GM18507 (cell line): ENCODE measurements at places on chromosomes 4 and X.

GRCh38 chr4:146661367-146661766, 22.7 kb downstream of the POU4F2 start:
- DNase-seq: no peak

GRCh38 chr4:159016593-159017024, 86.3 kb upstream of the RAPGEF2 start:
- peak; percentile 40 for DNase-seq

GRCh38 chr4:36133086-36133485, 111.2 kb downstream of the ARAP2 start:
- no peak for DNase-seq

DNA sequence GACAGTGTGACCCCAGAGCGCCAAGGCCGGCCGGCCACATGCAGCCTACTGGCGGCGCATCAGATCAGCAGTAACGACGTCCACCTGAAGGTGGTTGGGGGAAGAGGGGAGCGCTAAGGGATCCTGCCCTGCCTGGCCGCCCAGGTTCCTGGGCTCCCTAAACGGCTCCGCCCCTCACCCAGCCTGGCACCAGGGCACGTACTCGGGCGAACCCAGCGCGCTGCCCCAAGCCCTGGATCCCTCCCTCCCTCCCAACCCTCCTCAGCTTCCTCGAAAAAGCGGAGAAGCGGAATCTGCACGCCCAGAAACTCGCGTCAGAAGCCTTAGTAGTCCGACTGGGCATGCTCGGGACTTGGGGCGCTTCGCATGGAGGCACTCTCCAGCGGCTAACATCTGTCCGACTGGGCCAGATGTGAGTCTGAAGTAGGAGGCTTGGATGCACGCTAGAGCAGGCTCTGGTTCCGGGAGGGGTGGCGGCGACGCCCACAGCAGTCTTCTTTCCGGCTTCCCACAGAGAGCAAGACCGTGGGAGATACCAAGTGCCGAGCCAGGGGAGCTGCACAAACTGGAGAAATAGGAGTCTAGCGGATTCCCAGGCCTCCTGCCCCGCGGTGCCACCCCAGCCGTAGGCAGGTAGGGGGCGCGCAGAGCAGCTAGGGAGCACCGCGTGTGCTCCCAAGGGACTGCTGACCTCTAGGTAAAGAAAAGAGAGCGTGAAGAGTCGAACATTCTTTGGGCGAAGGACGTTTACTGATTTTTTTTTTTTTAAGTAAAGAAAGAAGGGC, 114.3 kb upstream of the TEX13C start:
- DNase-seq: no peak

DNA sequence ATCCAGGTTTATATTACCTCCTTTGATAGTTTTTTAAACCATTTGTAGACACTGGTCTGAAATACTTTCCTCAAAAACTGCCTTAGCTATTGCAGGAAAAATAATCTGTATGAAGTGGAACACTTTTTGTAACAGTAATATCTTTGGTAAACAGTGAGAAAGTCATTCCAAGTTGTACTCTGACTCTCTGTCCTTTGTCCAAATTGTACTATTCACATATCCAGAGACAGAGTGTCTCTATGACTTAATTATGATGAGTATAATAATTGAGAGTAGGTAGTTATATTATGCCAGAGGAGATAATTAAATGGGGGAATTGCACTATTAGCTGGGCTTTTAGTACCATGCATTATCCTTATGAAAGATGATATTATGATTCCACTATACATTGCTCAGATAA, 112.6 kb upstream of the LCORL start:
- DNase-seq: no peak

DNA sequence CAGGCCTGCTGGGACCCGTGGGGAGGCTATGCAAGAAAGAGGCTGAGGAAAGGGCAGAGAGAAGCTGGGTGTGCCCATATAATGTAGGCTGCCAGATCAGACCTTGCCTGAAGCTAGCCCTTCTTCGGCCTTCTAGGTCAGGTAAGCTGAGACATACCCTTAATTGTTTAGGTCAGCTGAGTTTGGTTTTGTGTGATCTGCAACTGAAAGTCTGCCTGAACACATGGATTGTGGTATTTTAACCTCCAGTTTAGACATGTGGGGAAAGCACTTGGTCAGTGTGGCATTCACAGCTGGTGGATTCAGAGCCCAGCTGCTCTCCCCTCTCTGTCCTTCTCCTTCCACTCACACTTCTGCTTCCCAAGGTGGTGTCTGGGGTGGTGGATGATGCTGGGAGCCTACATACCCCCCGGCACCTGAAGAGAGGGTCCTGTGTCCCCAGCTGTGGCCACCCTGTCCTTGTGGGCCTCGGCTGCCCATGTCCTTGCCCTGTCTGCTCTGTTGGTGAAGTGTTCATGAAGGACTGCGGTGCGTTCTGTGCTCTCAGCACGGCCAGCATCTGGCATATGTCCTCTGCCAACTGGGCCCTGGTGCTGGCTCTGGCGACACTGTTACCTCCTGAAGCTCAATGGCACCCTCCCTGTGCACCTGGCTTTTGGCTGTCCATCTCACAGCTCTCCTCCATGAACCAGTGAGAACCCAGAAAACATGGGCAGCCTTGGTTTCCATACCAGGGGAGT, 82.1 kb downstream of the NAT8L start:
- no peak for DNase-seq

DNA sequence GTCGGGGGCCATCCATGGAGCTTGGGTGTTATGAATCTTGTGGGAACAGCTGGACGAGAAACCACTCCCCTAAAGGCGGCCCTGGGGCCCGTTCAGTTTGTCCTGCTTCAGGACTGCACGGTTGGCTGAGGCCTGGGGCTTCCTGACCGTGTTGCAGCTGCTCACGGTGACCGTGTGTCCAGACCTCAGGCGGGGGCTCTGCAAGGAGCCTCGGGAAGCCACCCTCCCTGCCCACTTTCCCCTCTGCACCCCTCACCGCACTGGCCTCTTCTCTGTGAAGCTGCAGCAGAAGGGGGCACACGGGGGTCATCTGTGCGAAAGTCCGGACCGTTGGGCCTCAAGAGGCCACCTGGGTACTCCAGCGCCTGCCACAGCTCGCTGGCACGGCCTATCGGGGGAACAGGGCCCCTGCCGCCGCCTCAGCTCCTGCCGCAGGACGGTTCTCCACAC, 29.4 kb downstream of the UVSSA start:
- DNase-seq: no peak

DNA sequence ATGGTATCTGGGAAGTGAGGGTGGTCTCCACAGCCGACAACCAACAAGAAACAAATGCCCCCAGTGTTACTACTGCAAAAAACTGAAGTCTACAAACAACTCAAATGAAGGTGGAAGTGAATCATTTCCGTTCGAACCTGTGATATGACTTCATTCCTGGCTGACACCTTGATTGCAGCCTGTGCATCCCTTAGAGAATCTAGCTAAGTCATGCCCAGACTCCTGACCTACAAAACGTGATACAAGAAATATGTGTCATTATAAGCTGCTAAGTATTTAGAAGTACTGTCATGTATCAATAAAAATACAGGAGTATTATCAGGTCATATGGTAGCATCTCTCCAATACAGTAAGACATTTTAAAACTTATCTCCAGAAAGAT, 959.7 kb upstream of the LCORL start:
- DNase-seq: no peak

- DNase-seq: no peak
These were observed 119.9 kb downstream of the EGF start for GRCh38 chr4:110032603-110033002.

DNA sequence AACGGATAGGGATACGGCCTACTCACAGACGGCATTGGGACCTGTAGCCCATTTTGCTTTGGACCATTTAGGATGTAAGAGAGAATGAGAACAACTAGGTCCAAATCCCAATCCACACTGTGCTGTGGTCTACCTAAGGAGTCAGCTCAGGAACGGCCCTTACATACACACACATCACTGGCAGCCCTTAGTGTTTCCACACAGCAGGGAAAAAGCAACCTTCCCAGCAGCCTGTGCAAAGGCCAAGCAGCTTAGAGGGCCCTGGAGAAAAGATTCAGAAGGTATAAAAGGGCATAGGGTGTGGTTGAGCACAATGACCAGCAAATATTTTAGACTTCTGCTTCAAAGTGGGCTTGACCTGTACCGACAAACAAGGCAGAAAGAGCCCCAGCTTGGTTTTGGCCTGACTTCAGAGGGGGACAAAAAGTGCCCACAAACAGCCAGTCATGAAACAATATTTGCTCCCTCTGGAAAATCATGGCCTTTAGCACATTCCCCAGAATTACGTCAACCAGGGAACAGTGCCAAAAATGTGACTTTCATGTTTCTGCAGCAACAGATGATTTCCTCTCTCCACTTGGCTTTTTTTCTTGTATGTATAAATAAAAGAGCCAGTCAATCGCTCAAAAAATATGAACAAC, 359.5 kb upstream of the FGF16 start:
- no peak for DNase-seq

DNA sequence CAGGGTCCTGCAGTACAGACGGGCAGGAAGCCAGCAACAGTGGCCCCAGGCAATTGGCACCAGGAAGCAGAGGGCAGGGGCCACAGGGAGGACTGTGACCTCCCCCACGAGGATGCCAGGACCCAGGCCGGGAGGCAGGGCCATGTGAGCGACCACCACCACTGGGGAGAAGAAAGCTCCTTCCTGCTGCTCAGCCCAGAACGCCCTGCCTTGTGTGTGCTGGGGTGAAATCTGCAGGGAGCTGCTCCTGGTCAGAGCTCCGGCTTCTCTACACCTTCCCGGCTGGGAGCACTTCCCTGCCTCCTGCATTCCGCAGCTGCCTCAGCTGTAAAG, 100.4 kb downstream of the HMX1 start:
- no peak for DNase-seq

DNA sequence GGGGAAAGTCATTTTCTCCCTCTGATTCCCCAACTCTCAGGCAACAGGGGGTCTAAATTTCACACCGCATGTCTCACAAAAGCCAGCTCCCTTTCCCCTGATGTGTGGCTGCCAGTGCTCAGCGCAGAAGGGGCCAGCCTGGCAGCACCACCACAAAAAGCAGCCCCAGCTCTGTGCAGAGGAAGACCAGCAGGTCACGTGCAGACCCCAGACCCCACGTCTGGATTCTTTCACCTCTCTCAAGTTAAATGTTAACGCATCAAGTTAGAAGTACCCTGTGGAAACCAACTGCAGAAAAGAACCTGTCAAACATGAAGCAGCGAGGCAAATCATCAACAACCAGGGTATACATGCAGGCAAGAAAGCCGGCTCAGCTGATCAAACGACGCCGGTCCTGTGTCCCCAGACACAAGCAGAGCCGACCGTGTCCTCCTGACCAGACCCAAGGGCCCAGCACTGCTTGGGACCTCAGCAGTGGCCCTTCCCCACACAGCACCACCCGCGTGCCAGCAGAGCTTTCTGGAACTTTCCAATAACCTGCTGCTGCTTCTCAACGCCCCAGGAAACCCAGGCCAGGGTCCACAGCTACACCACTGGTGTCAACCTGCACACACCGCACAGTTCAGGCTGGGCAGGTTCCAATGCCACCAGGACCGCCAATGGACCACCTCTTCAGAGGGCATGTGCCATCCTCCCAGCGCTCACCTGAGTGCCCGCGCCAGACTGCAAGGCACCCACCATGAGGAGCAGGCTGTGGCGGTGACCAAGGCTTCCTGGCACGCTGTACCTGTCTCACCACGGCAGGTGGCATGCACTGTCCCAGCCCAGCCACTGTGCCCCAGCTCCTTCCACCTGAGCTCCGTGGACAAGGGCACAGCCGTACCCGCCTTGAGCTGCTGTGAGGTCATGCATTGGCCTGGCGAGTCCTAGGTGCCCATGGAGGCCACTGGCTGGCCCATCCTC, 4.0 kb downstream of the LRPAP1 start:
- no peak for DNase-seq

- DNase-seq: no peak
These were observed 16.3 kb upstream of the NEIL3 start for GRCh38 chr4:177293208-177294033.

DNA sequence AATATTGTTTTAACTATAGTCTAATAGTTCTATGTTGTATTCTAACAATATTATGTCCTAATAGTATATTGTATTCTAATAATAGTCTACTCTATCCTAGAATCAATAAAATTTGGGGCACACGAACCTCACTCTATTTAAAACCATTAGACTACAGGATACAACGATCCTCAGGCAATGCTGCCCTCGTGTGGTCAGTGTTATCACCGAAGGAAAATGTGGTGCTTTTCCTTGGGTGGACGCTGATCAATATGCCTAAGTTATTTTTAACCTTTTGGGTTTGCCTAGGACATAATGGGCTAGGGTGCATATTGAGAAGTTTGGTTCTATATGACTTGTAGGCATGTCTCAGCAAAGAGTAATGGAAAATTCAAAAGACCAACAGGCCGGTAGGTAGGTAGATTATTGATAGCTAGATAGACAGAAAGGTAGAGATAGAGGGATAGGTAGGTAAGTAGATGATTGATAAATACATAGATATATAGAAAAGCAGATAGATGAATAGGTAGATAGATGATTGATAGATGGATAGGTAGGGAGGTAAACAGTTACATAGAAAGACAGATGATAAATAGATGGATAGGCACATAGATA, 75.1 kb downstream of the PRKX start:
- peak; percentile 0 for DNase-seq

DNA sequence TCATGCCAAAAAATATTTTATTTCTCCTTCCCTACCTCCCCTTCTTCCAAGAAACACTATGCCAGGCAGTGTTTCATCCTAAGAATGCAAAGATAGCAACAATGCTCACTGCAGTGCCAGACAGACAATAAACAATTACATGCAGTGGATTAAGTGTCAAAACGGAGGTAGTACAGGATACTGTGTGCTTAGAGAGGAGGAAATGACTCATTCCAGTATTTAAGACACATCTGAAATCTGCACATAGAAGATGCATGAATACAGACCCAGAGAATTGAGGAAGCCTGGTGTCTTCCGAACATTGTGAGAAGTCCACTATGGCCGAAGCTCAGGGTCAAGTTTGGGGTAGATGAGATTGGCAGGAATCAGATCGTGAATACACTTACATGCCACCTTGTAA, 326.4 kb downstream of the PPP3CA start:
- no peak for DNase-seq
